Tongue (tissue), 3 donors: ENCODE measurements at places on chromosomes 11 and 22. TPM values are rescaled to one million over a fixed set of nuclear protein-coding genes. Genes with fewer than 3 reads are reported as not detected.

Gene MSANTD4
- 32.0 TPM for total RNA-seq

Gene CRYBA4
- not detected for total RNA-seq

Gene SYT8
- total RNA-seq: 16.2 TPM

Gene ESAM
- total RNA-seq: 24.0 TPM

Gene KRTAP5-2
- not detected for total RNA-seq

Gene MMP1
- total RNA-seq: 4.3 TPM
